ENCODE measurements at places on chromosomes 7 and 10.
A peak's percentile ranks its signal among the peaks of the same experiment; 100 is the strongest.

DNA sequence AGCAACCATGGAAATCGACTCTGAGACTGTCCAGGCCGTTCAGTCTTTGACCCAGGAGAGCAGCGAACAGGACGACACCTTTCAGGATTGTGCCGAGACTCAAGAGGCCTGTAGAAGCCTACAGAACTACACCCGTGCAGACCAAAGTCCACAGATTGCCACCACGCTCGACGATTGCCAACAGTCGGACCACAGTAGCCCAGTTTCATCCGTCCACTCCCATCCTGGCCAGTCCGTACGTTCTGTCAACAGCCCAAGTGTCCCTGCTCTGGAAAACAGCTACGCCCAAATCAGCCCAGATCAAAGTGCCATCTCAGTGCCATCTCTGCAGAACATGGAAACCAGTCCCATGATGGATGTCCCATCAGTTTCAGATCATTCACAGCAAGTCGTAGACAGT is 82.0 kb upstream of the SAMD8 start:
- DNase-seq = no peak

GRCh38 chr7:8751557-8752231 is 318.3 kb downstream of the NXPH1 start:
- DNase-seq = no peak

DNA sequence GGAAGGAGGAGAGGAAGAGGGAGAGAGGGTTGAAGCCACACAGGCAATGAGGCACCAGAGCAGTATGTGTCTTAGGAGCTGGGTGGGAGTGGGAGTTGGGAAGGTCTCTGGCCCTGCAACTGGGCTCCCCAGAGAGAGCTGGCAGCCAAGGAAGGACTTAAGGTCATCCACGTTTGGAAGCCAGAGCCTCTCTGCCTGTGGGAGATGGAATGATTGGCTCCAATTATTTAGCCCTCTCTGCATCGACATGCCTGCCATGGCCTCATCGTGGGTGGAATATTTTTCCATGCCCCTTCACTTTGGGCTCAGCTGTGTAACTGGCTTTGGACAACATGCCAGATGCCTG is 478.5 kb downstream of the RPS24 start:
- DNase-seq = no peak

GRCh38 chr7:90764848-90765570 is 168.9 kb downstream of the CDK14 start:
- DNase-seq = no peak

DNA sequence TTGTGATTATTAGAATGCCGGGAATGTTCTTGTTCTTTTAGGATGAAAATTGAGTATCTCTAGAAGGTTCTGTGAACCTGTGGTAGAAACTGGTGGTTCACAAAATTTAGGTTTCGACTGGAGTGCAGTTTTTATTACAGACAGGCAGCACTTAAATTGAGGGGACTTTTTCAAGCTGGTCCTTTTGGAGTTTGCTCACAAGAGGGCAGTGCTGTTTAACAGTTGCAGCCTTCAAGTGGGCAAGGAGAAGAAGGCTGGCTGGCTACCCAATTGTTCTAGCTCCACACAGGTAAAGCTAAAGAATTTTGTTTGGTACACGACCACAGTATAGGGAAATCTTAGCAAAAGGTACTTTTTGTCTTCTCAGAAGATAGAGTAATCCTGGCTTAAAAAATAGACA is 233.6 kb downstream of the SNX13 start:
- peak; percentile 60 for DNase-seq

Measured in activated CD4-positive, alpha-beta T cell treated with anti-CD3 and anti-CD28 coated beads, Interleukin-2, Interleukin-6, amounts not matched to agents 100 ng/mL and 50 ng/mL, durations not matched to agents 16 hours and 8 hours (primary cell).